ENCODE measurements at places on chromosomes 4 and X. TPM values are rescaled to one million over a fixed set of nuclear protein-coding genes. Genes with fewer than 3 reads are reported as not detected.

DNA sequence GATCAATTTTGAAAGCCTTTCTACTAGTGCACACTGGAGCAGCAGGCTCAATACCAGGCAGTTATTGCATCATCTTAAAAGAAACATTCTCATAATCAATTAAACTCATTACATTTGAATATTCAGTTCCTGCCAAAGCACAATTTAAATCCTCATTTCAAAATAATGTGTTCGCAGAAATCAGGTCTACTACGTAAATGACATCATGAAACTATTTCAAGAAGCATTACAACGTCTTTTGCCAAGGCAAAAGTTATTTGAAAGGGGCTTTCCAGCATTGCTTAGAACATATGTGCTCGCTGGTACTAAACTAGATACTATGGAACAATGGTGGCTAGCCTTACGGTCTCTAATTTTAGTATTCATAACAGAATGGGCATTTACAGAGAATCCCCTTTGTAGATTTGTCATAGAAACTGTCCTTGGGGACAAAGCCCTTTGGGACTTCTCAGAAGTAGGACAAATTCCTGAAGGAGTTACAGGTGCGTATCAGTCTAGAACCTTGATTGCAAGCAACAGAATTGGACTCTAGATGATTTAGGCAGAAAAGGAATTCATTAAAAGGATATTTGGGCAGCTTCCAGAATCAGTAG is 27.6 kb upstream of the HUWE1 start:
- H3K36me3 ChIP-seq: peaks cover 2% of the 10 kb centered on the region
- H3K4me1 ChIP-seq: no peaks in the 10 kb centered on the region
- no peak overlapping the region for H3K4me3 ChIP-seq

DNA sequence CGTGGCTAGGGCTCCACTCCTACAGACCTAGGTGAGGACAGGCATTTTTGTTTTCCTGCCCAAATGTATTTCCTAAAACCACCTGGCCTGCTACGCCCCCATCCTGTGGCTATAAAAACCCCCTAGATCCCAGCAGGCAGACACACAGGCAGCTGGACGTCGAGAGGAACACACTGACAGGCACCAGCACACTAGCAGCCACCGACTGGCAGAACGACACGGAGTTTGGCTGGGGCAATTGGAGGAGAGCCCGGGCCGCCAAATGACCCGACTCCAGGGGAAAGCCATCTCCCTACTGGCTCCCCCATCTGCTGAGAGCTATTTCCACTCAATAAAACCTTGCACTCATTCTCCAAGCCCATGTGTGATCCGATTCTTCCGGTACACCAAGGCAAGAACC is 516.0 kb downstream of the FSTL5 start:
- no peak for DNase-seq
- H3K4me3 ChIP-seq: no peak overlapping the region
- peaks cover 4% of the 10 kb centered on the region for H3K36me3 ChIP-seq
- no peaks in the 10 kb centered on the region for H3K27me3 ChIP-seq
- peaks cover 3% of the 10 kb centered on the region for H3K4me1 ChIP-seq

- H3K4me1 ChIP-seq: no peaks in the 10 kb centered on the region
- H3K27me3 ChIP-seq: no peaks in the 10 kb centered on the region
- H3K36me3 ChIP-seq: no peaks in the 10 kb centered on the region
- no peak overlapping the region for H3K4me3 ChIP-seq
- H3K27ac ChIP-seq: no peak overlapping the region
Measured at GRCh38 chrX:54891573-54891972, 29.1 kb upstream of the TRO start.

GRCh38 chr4:152415980-152416379 is 119.9 kb downstream of the FBXW7 start:
- peaks cover 9% of the 10 kb centered on the region for H3K4me1 ChIP-seq
- no peaks in the 10 kb centered on the region for H3K36me3 ChIP-seq
- no peak overlapping the region for H3K4me3 ChIP-seq
- DNase-seq: no peak

DNA sequence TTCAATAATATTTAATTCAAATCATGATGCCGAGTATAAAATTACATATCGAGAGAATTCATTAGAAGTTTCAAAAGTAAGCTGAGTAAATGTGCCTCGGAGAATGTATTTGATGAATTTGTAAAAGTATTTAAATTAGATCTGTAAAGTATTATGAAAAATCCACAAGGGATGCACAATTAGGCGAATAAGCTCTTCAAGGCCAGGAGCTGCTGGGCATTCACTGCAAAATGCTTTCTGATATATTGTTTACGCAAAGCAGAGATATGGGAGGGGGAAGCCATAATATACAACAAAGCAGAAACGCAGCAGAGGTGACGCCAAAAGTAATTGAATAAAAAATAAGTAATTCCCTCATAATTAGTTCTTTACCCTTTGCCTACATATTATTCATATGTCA is 1121.5 kb upstream of the TENM3 start:
- H3K27ac ChIP-seq: no peak overlapping the region
- no peak for DNase-seq
- no peaks in the 10 kb centered on the region for H3K27me3 ChIP-seq

GRCh38 chrX:155889328-155889727 is 8.2 kb downstream of the VAMP7 start:
- H3K27me3 ChIP-seq: no peaks in the 10 kb centered on the region
- peaks cover 9% of the 10 kb centered on the region for H3K36me3 ChIP-seq

Gene TMEM271
- not detected for total RNA-seq

Gene RPL36A
- 306 TPM for total RNA-seq

Gene CITED1
- total RNA-seq: 2.0 TPM

Data from progenitor cell of endocrine pancreas (in vitro differentiated cells).